ENCODE measurements at places on chromosomes 5 and 9. TPM values are rescaled to one million over a fixed set of nuclear protein-coding genes. Genes with fewer than 3 reads are reported as not detected.

Gene VLDLR
- total RNA-seq, result 46.4 TPM

- DNase-seq, result peak; percentile 21
Observed at GRCh38 chr5:35009657-35010056, 38.1 kb downstream of the AGXT2 start.

Gene ECSCR
- total RNA-seq, result 6.1 TPM

Gene MED22
- total RNA-seq, result 22.0 TPM

DNA sequence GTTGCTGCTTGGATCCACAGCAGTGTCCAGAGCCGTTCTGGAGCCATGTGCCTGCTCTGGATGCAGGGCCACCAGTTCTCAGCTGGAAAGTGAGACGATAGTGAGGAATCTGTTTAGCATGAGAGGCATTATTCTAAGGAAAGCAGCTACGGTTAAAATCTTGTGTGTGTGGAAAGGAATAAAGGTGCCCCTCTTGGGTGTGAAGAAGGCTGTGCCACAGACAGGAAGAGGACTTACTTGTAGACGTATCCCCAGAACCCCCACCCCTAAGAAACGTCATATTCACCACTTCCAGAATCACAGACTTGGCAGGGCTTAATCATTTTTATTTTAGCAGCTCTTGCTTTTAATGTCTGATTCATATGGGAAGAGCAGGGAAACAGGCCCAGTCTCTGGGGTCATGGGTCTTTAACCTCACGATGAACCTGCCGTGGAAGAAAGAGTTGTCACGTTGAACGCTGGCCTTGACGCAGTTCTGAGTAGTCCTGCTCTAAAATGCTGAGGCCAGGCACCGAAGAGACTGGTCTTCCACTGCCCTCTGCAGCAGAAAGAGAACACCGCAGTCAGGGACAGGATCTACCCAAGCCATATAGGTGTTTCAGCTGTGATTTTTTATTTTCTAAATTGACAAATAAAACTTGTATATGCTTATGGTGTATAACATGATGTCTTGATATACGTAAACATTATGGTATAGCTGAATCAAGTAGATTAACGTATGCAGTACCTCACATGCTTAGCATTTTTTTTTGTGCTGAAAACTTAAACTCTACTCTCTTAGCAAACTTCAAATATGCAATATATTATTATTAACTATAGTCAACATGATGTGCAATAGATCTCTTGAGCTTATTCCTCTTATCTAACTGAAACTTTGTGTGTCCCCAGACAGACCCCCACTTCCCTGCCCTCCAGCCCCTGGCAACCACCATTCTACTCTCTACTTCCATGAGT is 38.8 kb downstream of the CARTPT start:
- DNase-seq, result peak; percentile 40

DNA sequence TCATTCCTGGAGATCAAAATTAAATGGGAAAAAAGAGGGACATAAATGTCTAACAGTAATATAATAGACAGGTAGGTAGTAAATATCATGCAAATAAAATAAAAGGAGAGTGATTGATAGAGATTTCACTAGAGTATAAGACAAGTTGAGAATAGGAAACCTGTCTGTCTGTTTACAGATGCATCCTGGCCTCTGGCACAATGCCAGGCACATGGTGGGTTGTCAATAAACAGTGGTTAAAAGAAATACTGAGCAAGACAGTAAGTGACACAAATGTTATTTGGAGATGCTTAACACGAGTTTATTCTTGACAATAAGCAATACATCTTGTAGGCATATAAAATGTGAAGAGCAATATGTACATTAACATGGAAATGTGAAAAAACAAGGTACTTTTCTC is 33.3 kb downstream of the RICTOR start:
- no peak for DNase-seq

Gene SERF1B
- total RNA-seq, result 66.8 TPM

Gene SVEP1
- 12.1 TPM for total RNA-seq

Data from cerebellum (tissue), 4 donors.